T-helper 2 cell treated with Interferon-gamma antibody and Interleukin-4, amounts not matched to agents 5 μg/mL and 100 μg/mL, for 36 hours (primary cell): ENCODE measurements at places on chromosomes 1 and 21.

- no peaks in the 10 kb centered on the region for H3K27me3 ChIP-seq
- DNase-seq: no peak
- no peak overlapping the region for H3K4me3 ChIP-seq
- peaks cover 3% of the 10 kb centered on the region for H3K36me3 ChIP-seq
- no peak overlapping the region for H3K27ac ChIP-seq
- H3K4me1 ChIP-seq: peaks cover 27% of the 10 kb centered on the region
These were observed 60.1 kb downstream of the EPB41 start for GRCh38 chr1:28974432-28974831.

DNA sequence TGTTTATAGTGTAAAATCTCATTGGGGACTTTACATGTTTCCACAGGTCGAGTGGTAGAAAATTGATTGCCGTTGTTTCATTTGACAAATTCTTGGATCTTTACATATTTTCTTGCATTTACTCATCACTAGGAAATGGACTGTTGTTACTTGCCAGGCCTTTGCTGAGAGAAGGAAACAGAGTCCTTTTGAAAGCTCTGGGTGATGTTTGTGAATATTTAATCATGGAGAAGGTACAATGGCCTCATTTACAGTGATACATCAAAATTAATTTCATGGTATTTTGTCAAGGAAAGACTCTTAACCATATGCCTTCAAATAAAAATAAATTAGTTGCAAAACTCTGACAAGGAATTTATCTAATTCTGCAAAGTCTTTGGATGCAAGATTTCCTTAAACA, 198.0 kb downstream of the GRIK1 start:
- H3K27ac ChIP-seq: no peak overlapping the region
- DNase-seq: no peak
- peaks cover 2% of the 10 kb centered on the region for H3K27me3 ChIP-seq

DNA sequence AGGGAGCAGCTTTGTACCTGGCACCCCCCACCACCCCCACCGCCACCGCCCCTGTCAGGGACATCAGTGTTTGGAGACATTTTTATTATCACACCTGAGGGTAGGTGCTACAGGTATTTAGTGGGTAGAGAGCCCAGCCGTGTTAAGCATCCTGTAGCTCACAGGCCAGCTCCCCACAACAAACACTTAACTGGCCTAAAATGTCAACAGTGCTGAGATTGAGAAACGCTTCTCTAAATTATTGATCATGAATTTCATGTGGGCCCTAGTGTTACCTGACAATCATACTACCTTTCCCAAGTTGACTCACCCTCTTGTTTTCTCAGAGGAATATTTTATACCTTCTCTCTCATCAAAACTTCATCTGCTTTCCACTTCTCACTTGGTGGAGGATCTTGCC, 21.4 kb downstream of the ELF3 start:
- peaks cover 3% of the 10 kb centered on the region for H3K27me3 ChIP-seq
- no peaks in the 10 kb centered on the region for H3K36me3 ChIP-seq
- no peak overlapping the region for H3K27ac ChIP-seq

- H3K27me3 ChIP-seq: no peaks in the 10 kb centered on the region
- H3K36me3 ChIP-seq: no peaks in the 10 kb centered on the region
- H3K4me1 ChIP-seq: no peaks in the 10 kb centered on the region
- no peak overlapping the region for H3K4me3 ChIP-seq
These were observed 81.5 kb upstream of the ZP4 start for GRCh38 chr1:237972186-237972585.

GRCh38 chr1:198499588-198499987, 40.9 kb downstream of the ATP6V1G3 start:
- H3K4me3 ChIP-seq: no peak overlapping the region
- no peaks in the 10 kb centered on the region for H3K27me3 ChIP-seq
- H3K4me1 ChIP-seq: peaks cover 7% of the 10 kb centered on the region
- no peak overlapping the region for H3K27ac ChIP-seq
- no peak for DNase-seq

- no peaks in the 10 kb centered on the region for H3K36me3 ChIP-seq
- DNase-seq: no peak
- H3K4me3 ChIP-seq: no peak overlapping the region
- H3K4me1 ChIP-seq: peaks cover 8% of the 10 kb centered on the region
- no peak overlapping the region for H3K27ac ChIP-seq
These were observed 4.6 kb downstream of the MIB2 start for GRCh38 chr1:1619917-1620361.

DNA sequence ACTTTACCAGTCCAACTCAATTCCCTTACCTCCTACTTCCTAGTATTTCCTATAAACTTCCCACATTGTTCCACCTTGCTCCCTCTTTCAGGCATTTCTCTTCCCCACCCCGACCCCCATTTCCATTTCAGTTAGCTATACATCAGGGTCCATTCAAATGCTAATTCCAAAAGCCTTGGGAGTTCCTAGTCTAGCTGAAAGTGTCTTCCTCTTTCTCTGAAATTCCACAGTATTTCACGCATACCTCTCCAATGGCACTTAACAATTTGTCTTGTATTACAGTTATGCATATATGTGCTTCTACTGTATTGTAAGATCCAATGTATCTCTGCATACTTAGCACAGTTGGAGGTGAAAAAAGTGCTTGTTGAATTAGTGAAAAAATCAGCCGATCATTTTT, 94.9 kb downstream of the ZNF644 start:
- H3K27ac ChIP-seq: no peak overlapping the region
- H3K27me3 ChIP-seq: no peaks in the 10 kb centered on the region
- H3K36me3 ChIP-seq: peaks cover 28% of the 10 kb centered on the region
- H3K4me1 ChIP-seq: peaks cover 31% of the 10 kb centered on the region

DNA sequence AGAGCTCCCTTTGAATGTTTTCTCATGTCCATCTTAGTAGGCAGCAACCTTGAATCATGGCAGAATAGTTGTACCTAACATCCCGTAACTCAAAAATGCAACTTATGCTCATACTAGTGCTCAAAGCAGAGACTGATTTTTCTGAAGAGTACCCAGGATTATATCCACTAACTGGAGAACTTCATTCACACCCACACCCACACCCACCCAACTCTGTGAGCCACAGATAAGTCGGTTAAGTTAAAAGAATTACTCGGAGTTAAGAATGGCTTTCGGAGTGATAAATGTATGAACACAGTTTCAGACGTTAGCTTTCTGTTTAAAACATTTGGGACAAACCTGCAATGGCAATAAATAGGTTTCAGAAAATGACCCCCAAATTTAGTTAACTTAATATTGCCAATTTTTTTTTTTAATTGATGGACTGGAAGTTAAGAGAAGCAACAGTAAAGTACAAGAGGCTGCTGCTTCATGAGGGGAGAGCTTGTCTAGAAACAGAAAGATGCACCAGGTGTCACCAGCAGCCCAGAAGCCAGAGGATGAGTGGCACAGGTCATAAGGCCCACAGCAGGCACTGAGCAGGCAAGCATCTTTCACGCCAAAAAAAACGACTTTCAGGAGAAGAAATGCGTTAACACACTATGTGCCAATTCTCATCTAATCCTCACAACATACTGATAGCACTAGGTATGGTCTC, 48.4 kb upstream of the C1orf198 start:
- no peak for DNase-seq
- no peaks in the 10 kb centered on the region for H3K4me1 ChIP-seq
- H3K27me3 ChIP-seq: no peaks in the 10 kb centered on the region

DNA sequence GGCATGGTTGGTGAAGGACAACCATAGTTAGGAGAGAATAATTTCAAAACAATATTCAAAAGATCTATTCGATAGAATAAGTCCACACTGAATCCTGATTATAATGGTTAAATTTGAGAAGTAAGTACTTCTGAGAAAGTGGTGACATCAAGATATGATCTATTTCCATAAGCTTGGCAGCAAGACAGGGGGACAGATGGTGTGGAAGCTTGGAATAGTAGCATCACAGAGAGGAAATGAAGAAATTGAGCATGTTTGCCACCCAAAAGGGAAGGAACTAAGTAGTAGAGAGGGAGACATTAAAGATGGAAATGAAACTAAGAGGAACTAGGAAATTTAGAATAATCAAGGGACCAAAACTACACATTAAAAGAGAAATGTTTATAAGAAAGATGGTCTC, 94.5 kb downstream of the OLFM3 start:
- H3K27me3 ChIP-seq: no peaks in the 10 kb centered on the region
- no peak overlapping the region for H3K4me3 ChIP-seq
- H3K36me3 ChIP-seq: no peaks in the 10 kb centered on the region

GRCh38 chr1:199580300-199580699, 447.2 kb upstream of the NR5A2 start:
- H3K4me3 ChIP-seq: no peak overlapping the region
- no peaks in the 10 kb centered on the region for H3K4me1 ChIP-seq
- H3K36me3 ChIP-seq: no peaks in the 10 kb centered on the region

- no peak overlapping the region for H3K4me3 ChIP-seq
- DNase-seq: no peak
- peaks cover 47% of the 10 kb centered on the region for H3K4me1 ChIP-seq
- peaks cover 2% of the 10 kb centered on the region for H3K27me3 ChIP-seq
- H3K36me3 ChIP-seq: peaks cover 35% of the 10 kb centered on the region
These were observed 42.5 kb upstream of the IL10 start for GRCh38 chr1:206814716-206815341.

DNA sequence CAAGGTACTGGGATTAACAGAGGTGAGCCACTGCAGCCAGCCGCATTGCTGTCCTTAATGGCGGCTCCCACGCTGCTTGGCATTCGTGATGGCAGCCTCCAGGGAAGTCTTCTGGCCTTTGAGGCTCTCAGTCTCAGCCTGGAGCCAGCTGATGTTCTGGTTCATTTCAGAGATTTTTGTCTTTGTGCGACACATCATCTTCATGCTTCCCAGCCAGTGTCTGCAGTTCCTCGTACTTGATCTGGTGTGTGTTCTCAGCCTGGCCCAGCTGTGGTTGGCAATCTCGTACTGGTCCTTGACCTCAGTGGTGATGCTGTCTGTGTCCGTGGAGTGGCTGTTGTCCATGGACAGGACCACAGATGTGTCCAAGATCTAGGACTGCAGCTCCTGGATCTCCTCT, 11.7 kb downstream of the SNRPE start:
- H3K4me1 ChIP-seq: peaks cover 2% of the 10 kb centered on the region
- no peak for DNase-seq
- no peak overlapping the region for H3K4me3 ChIP-seq
- H3K27me3 ChIP-seq: no peaks in the 10 kb centered on the region

DNA sequence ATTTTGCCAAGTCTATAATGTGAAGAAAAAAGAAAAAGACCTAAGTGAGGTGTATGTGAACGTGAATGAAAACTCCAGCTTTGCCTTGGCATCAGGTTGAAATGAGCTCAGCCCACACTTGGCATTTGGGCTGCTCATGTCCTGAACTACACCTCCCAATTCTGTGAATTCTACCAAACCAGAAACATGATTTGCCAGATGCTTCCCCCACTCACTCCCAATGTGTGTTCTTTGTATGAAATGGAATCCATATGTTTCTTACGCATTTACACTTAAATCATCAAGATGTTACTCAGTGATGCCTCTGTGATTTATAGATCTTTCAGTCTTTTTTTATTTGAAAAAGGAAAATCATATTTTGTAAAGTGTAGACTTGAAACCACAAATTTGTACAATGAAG, 32.8 kb upstream of the RUNX1 start:
- peaks cover 8% of the 10 kb centered on the region for H3K4me1 ChIP-seq
- DNase-seq: no peak
- H3K36me3 ChIP-seq: peaks cover 8% of the 10 kb centered on the region
- H3K27ac ChIP-seq: no peak overlapping the region

DNA sequence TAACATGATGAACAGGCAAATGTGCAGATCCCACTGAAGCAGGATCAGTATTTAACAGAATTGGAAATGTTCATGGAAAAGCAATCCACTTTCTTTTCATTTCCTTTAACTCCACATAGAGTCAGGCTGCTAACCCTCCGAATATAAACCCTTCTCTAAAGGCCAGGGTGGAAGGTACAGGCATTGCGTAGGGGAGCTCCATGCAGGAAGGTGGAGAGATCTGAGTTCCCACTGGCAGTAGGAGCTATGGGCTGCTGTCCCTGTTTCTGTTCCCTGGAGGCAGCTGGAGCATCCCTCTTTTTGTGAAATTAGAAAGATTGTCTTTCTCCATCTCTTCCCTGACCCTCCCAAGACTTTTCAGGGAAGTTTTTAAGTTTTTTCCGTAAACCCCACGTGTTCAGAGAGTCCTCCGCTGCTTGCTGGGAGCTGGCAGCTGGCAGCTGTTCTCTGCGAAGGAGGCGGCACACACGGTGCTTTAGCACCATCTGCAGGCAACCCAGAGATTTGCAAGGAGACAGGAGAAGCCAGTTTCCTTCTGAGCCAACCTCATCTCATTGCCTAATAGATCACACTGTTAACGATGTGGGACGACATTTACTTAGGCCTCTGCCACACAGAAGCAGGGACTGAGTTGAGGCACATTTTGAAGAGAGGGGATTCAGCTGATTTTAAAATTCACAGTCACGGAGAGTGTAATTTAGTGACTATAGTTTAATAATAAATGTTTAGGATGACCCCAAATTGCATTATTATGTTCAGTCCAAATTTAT, 55.4 kb upstream of the HOOK1 start:
- H3K27ac ChIP-seq: no peak overlapping the region
- peak overlapping the region; percentile 24 for H3K4me3 ChIP-seq
- no peaks in the 10 kb centered on the region for H3K27me3 ChIP-seq
- H3K4me1 ChIP-seq: peaks cover 2% of the 10 kb centered on the region
- no peaks in the 10 kb centered on the region for H3K36me3 ChIP-seq

DNA sequence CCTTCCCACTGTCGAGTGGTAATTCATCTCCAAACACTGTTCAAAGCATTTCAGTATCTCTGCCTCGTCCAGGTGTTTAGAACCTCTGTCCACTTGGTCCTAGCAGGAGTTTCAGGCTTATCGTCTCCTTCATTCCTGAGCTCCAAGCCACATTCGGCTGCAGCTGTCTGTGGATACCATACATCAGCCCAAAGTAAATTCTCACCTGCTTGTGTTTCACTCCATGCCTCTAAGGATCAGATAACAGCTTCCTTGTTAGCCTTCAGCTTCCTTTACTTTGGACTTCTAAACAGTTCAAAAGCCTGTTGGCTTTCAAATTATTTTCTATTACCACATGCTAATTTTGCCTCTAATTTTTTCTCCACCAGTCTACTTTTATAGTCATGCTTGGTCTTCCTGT, 219.0 kb upstream of the L1TD1 start:
- H3K4me1 ChIP-seq: no peaks in the 10 kb centered on the region
- no peak for DNase-seq
- H3K27me3 ChIP-seq: no peaks in the 10 kb centered on the region
- H3K36me3 ChIP-seq: no peaks in the 10 kb centered on the region

- peaks cover 64% of the 10 kb centered on the region for H3K36me3 ChIP-seq
- no peak for DNase-seq
- no peaks in the 10 kb centered on the region for H3K27me3 ChIP-seq
- no peak overlapping the region for H3K27ac ChIP-seq
- no peak overlapping the region for H3K4me3 ChIP-seq
These were observed 18.3 kb downstream of the UBR4 start for GRCh38 chr1:19191811-19192210.

DNA sequence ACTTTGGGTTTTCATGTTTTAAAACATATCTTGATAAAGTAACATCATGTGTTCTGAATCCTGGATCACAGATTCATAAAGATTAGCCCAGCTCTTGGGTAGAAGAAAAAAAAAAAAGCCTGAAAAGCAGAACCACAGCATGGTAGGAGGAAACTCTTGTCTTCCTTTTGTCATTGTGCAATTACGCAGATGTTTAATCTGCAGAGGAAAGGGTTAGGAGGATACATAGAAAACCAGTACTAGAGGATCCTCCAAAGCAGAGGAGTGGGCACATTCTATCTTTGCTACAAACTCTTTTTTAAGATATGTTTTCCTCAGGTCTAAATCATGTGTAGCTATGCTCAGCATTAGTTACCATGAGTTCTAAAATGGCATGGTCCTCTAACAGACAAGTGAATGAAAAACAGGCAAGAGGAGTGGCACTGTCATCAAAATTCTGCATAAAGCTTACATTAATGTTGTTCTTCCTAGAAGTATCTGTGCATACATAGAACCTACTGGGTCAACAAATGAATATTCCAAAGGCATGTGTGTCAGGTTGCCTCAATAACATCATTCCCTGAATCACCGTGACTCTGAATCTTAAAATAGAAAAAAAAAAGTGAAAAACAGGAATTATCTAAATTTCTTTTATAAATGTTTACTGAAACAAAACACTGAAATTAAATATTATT, 107.0 kb downstream of the NME7 start:
- no peak for DNase-seq
- peaks cover 3% of the 10 kb centered on the region for H3K4me1 ChIP-seq
